ENCODE measurements at places on chromosomes 13 and 19. TPM values are rescaled to one million over a fixed set of nuclear protein-coding genes. Genes with fewer than 3 reads are reported as not detected.

CNOT3 gene
- total RNA-seq, result 22.7 TPM

C1QTNF9 gene
- total RNA-seq, result 3.0 TPM

ADGRL1 gene
- total RNA-seq, result 19.6 TPM

TMEM272 gene
- 0.90 TPM for total RNA-seq

KL gene
- total RNA-seq, result 1.4 TPM

PDX1 gene
- total RNA-seq, result not detected

MYH14 gene
- 89.0 TPM for total RNA-seq

SIGLEC12 gene
- 0.70 TPM for total RNA-seq

ZNF699 gene
- total RNA-seq, result 4.4 TPM

ADAMTSL5 gene
- 55.2 TPM for total RNA-seq

TEKTIP1 gene
- 0.89 TPM for total RNA-seq

HRC gene
- 1,031 TPM for total RNA-seq

TRPM4 gene
- total RNA-seq, result 33.2 TPM
